ENCODE measurements at places on chromosomes 6 and 20. TPM values are rescaled to one million over a fixed set of nuclear protein-coding genes. Genes with fewer than 3 reads are reported as not detected.

LSM14B gene
- total RNA-seq: 23.8 TPM

CDSN gene
- total RNA-seq: not detected

CRIP3 gene
- total RNA-seq: not detected

TBXT gene
- total RNA-seq: not detected

SEL1L2 gene
- not detected for total RNA-seq

TRIM10 gene
- total RNA-seq: 0.09 TPM

PGC gene
- total RNA-seq: not detected

PLN gene
- 41.0 TPM for total RNA-seq

COL12A1 gene
- 155 TPM for total RNA-seq

ZC2HC1B gene
- not detected for total RNA-seq

MPIG6B gene
- total RNA-seq: not detected

EEF1A2 gene
- 2.8 TPM for total RNA-seq

ZSCAN16 gene
- 6.0 TPM for total RNA-seq

SYCP2 gene
- 3.0 TPM for total RNA-seq

HLA-DRB5 gene
- total RNA-seq: 1.6 TPM

PCK1 gene
- 231 TPM for total RNA-seq

PRPH2 gene
- total RNA-seq: 0.60 TPM

PAX1 gene
- not detected for total RNA-seq

CST2 gene
- total RNA-seq: not detected

ADGRF1 gene
- not detected for total RNA-seq

PRL gene
- total RNA-seq: not detected

LY6G6D gene
- total RNA-seq: not detected

ARMH2 gene
- not detected for total RNA-seq

SLC22A7 gene
- not detected for total RNA-seq

SUMO4 gene
- total RNA-seq: 5.3 TPM

CNR1 gene
- 56.0 TPM for total RNA-seq

C2 gene
- total RNA-seq: 96.1 TPM

RIPPLY2 gene
- total RNA-seq: not detected

PROKR2 gene
- not detected for total RNA-seq

COX4I2 gene
- total RNA-seq: not detected

HIVEP2 gene
- 23.5 TPM for total RNA-seq

ZBTB46 gene
- total RNA-seq: 11.1 TPM

FAM110A gene
- 5.2 TPM for total RNA-seq

CNKSR3 gene
- 3.9 TPM for total RNA-seq

KHDC1 gene
- 0.88 TPM for total RNA-seq

RSPO3 gene
- 21.5 TPM for total RNA-seq

TOX2 gene
- total RNA-seq: 1.6 TPM

RNF144B gene
- 13.3 TPM for total RNA-seq

BIRC7 gene
- 0.48 TPM for total RNA-seq

GTSF1L gene
- total RNA-seq: not detected

YIPF3 gene
- total RNA-seq: 89.3 TPM

PAK5 gene
- not detected for total RNA-seq

ARFGAP1 gene
- total RNA-seq: 33.5 TPM

TREML2 gene
- 0.19 TPM for total RNA-seq

RSPH4A gene
- 0.47 TPM for total RNA-seq

DDO gene
- total RNA-seq: 2.4 TPM

NINL gene
- total RNA-seq: 4.7 TPM

NNAT gene
- 7.4 TPM for total RNA-seq

MCHR2 gene
- total RNA-seq: not detected

PRND gene
- not detected for total RNA-seq

ADAM33 gene
- total RNA-seq: 27.3 TPM

PSMB1 gene
- total RNA-seq: 199 TPM

Data from omental fat pad (tissue), 4 donors.